ENCODE measurements at places on chromosomes 5 and 9.
A peak's percentile ranks its signal among the peaks of the same experiment; 100 is the strongest.

DNA sequence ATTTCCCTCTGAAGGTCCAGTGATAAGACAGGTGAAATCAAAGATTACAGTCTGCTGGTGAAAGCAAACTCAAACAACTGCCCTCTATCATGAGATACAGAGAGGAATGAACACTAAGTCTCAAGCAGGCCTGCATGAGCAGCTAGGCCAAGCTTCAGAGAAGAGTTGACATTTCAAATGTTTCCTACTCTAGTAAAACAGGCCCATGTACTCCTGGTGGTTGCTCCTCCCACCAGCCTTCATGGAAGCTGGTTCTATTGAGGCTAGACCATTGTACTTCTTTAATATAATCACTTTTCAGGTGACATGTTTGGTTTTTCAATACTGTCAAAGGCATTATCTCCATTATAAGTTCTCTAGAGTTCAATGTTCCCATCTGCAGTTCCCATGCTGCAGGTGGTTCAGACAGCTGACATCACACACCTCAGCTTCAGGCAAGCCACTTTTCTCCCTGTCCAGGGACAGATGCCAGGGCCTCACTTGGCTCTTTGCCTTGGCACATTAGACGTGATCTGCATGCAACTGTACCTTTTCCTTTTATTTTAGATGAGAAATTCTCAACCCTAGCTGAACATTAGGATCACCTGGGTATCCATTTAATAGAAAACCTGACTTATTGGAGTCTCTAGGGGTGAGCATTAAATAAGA, 89.8 kb downstream of the PIK3R1 start:
- DNase-seq = no peak

DNA sequence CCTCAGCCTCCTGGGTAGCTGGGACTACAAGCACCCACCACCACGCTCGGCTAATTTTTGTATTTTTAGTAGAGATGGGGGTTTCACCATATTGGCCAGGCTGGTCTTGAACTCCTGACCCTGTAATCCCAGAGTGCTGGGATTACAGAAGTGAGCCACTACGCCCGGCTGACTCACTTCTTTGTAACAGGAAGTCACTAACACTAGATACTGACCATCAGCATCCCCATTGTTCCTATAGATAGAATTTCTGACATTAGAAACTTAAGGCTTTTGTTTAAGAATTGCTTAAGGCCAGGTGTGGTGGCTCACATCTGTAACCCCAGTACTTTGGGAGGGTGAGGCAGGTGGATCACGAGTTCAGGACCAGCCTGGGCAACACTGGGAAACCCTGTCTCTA, 42.2 kb downstream of the LEAP2 start:
- peak; percentile 25 for DNase-seq

DNA sequence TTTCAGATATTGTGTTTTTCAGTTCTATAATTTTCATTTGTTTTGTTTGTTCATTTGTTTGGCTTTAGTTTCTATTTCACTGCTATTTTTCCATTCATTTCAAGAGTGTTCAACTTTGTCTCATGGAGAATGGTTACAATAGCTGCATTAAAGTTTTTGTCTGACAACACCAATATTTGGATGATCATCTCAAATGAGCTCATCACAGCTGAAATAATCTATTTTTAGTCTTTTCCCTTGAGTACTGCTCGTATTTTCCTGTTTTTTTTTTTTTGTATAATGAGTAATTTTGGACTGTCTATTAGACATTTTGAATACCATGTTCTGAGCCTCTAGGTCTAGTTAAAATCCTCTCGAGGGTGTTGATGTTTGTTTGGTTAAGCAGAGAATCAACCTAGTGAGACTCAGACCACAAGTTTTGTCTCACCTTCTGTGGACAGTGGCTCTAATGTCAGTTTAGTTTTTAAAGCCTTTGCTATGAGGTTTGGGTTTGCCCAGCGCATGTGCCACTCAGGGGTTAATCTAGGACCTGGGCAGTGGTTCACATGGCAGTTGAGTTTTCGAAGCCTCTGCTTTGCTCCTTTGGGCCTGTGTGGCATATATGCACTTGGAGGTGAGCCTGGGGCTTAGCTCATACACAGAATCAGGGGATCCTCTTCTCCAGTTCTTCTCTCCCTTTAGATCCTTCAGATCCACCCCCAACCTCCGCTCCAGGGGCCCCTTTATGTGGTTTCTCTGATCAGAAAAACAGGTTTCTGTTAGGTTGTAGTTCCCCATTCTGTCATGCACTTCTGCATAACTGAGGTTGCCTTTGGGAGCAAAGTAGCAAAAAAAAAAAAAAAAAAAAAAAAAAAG, 79.8 kb downstream of the ARSB start:
- DNase-seq = no peak

DNA sequence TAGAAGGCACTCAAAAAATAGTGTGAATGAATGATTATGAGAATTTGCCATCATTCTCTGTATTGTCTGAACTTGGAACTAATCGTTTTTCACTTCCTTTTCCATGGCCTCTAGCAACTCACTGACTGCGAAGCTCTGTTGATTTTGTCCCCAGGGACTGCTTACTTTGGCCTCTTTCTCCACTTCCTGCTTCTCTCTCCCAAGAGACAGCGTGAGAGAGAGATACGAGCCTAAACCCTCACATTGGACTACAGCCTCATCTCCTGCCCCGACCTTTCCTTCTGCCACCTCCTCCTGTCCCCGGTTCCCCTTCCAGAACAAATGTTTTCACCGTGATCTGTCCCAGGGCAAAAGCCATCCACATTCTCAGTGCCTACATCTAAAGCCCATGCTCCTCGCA, 300.8 kb upstream of the PANK3 start:
- DNase-seq = peak; percentile 65

DNA sequence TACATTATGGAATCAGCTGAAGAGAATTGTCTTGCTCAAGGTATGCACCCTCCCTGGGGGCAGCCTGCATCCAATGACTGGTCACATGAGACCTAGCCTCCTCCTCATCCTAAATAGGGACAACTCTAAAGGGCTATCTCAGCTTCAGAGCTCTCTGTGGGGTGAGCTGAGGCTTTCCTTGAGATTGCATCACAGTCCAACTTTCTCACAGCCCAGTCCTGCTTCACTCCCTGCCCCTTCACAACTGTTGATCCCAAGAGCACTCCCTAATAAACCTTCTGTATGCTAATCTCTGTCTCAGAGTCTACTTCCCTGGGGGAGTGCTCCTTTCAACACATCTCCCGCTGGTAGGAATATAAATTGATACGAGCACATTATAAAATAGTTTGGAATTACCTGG, 44.1 kb upstream of the ERBIN start:
- no peak for DNase-seq

GRCh38 chr9:20532584-20532983, 89.7 kb downstream of the MLLT3 start:
- DNase-seq = no peak

DNA sequence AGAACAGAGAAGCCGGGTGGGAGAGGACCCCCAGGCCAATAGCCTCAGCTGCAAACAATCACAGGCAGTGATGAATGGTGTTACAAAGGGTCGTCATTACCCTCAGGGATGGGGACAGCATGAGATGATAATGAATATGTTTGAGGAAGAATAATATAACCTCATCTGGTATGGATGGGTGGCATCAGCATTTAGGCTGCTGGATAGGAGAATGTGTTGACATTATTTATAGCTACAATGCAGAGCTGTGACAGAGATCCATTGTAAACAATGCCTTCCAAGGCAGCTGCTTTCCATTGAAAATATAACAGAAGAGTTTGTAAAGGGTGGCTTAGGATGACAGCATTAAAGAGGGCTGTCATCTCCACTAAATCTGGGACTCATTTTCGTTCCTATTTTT, 365.5 kb downstream of the KCNN2 start:
- DNase-seq = no peak

DNA sequence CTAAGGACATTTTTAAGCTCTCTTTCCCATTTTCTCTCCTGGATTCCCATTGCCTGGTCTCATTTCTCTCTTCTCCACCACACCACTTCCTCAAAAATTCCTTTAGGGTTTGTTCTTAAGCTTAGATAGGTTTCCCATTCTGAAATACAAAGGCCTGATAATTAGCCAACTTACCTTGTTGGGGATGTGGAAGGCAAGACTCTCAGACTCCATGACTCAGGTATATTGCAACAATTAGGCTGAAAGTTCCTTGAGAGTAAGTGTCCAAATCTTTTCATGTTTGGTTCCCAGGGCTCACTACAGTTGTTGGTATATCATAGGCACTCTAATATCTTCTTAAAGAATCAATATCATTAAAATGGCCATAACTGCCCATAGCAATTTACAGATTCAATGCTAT, 43.6 kb downstream of the FXN start:
- no peak for DNase-seq

DNA sequence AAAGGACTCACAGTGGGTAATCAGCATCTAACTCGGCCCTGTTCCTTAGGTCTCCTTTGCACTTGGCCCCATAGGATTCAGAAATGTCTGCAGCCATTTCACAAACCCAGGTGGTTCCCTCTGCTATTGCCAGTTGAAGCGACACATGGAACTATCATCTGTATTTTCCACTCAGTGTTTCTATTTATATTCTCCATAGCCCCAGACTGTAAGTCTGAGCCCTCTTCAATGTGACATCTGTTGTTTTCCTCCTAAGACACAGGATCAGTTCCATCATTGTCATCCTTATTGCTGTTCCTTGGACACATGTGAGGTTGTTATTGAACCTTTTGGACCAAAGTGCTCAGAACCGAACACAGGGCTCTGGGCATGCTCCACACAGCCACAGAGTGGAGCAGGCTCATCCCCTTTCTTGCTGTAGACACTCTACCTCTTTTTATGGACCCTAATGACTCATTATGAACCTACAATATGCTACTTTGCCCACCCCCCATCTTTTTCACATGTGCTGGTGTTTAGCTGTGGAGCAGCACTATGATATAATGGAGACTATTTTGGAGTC, 36.4 kb downstream of the GARNL3 start:
- no peak for DNase-seq

- no peak for DNase-seq
These were observed 175.0 kb downstream of the CARTPT start for GRCh38 chr5:71894091-71894490.

GRCh38 chr5:101955891-101956290, 340.2 kb downstream of the SLCO4C1 start:
- no peak for DNase-seq

- no peak for DNase-seq
These were observed 54.2 kb upstream of the BASP1 start for GRCh38 chr5:17163221-17163620.

DNA sequence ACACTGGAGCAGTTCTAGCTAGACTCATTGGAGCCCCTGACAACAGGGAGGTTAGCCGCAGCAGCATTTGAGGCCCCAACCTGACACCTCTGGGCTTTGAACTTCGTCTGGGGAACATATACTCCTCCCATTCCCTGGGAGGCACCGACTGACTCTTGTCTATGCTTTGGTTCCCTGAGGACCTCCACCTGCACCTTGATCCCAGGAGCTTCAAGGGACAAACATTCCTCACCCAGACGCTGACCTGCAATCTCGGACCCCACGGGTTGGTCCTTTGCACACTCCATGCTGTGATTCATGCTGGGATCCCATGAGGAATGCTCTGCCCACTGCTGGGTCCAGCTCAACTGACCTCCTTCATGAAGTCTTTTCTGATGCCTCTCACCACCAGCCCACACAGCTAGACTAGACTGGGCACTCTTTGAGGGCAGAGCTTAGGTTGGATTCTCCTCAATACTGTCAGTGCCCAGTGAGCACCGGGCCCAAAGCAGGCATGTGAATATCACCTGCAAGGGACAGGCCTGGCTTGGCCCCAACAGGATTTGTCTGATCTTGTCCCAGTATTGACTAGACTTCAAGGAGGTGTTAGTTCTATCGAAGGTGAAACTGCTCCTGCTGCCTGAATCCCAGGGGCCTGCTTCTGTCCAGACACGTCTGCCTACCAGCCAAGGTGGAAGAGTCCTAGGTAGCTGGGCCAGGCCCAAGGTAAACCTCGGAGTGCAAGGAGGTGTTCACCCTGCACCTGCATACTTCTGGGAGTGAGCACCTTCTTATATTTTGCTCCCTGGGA, 51.8 kb upstream of the ZBTB43 start:
- DNase-seq = no peak

- peak; percentile 10 for DNase-seq
These were observed 772.7 kb downstream of the PRELID2 start for GRCh38 chr5:145062280-145063062.

GRCh38 chr5:153476767-153477166, 13.7 kb upstream of the GRIA1 start:
- peak; percentile 88 for DNase-seq

- no peak for DNase-seq
These were observed 933.4 kb upstream of the PTPRD start for GRCh38 chr9:11546231-11546630.

DNA sequence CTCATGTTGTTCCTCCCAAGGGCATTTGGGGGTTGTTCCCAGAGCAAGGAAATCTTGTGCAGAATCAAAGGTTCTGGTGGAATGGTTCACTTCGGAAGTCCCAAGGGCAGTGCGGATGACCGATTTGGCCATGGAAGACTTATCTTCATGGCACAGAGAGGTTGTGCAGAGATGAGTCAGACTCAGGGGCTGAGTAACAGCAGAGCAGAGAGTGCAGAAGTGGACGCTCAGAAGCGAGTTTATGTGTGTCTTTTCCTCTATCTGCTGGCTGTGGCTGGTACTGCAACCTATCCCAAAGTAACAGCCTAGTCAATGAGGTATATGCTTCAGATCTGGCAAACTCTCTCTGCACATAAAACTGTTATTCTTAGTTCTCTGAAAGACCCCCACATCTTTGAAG, 118.1 kb downstream of the DPYSL3 start:
- peak; percentile 88 for DNase-seq

DNA sequence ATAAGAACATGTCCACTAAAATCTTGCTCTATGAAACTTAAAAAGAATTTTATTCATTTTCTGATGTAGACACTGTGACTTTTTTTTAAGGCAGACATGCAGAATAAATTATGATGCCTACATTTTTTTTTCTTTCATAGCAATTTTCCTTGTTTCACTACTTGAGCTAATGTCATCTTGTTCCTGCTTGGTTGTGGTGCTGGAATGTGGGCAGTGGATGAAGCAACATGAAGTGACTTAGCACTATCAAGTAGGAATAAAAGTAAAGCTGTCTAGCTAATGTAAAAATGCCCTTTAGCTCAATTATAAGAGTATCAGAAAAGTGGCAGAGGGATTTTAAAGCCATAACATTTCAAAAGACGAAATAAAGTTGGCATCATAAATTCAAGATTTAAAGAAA, 191.0 kb downstream of the ADAMTS6 start:
- DNase-seq = peak; percentile 45

- DNase-seq = no peak
These were observed 193.5 kb downstream of the NR3C1 start for GRCh38 chr5:143209881-143210395.
